Activated CD8-positive, alpha-beta memory T cell treated with anti-CD3 and anti-CD28 coated beads for 4 hours (primary cell): ENCODE measurements at places on chromosomes 5 and 9.

DNA sequence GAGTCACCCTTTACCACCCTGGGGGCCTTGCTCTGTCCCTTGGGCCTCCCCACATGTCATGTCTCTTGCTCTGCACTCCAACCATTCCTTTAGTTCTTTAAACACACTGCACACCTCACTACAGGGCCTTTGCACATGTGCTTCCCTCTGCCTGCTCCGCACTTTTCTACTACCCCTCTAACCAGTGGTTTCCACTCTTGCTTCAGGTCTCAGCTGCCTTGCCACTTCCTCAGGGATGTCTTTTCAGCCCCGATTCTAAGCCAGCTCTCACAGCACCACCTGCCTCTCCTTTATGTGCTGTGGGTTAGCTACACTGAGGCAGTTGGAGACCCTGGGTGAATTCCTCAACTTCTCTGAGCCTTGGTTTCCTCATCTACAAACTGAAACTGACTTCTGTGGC lies 34.6 kb upstream of the GABBR2 start:
- DNase-seq: no peak

GRCh38 chr5:757346-757930 lies 27.1 kb downstream of the ZDHHC11B start:
- no peak for DNase-seq

GRCh38 chr9:134054891-134055811 lies 12.7 kb downstream of the BRD3 start:
- no peak for DNase-seq

DNA sequence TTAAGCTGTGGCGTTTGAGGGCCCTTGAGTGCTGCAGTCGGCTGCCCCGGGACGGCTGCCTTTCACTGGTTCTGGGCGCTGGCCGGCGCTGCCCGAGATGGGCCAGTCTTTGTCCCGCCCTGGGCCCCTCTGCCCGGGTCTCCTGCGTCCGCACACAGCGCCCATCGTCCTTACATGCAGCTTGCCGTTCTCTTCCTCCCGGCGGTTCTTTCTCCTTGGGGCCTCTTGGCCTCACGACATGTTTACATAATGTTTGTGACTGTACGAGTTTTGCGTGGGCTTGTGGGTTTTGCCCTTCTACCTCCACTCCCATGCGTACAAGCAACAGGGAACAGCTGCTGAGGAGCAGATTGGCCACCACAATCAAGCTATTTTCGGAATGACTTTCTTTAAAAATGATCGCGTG lies 618 bp downstream of the TNPO1 start:
- peak; percentile 4 for DNase-seq

GRCh38 chr9:136615631-136616306 lies 46.9 kb upstream of the EGFL7 start:
- no peak for DNase-seq

DNA sequence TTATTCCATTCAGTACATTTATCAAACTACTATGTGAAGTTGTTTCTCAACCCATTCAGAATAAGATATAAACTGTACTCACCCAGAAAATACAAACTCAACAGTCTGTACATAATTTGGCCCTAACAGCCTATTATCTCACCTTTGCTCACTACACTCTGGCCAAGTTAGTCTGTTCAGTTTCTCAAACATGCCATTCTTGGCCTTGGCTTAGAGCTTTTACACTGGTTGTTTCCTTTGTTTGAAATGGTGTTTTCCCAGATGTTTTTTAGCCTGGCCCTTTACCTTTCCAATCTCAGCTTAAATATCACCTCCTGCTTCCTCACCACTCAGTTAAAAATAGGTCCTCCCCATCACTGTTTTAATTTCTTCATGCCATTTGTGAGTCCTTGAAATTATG lies 13.6 kb downstream of the CDC42SE2 start:
- no peak for DNase-seq

DNA sequence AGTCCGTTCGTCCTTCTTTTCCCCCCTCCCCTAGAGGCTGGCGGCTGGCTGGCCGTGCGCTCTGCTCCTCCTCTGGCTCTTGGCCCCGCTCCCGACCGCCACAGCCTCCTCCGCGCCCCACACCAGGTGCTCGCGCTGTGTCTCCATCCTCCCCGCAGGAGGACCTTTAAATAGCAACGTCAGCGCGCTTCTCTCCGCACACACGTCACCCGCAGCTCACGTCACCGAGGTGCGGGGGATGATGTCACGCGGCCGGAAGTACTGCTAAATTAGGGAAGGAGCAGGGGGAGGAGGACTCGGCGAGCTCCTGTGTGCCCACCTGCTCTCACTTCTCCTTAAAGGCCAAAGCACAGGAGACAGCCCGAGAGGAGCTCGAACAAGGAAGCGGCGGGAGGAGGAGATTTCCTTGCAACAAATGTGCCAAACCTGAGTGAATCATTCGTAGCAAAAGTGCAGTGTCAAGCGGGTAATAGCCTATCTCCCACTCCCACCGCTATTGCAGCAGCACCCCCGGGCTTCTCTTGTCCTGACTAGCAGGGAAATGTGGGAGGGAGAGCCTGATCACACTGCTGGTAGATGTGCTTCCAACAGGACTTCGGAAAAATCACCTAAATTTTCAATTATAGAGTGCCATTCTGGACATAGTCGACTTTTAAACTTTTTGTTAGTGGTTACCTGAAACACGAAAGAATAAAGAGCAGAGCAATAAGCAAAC lies 614 bp upstream of the HOMER1 start:
- peak; percentile 86 for DNase-seq

- no peak for DNase-seq
Observed at GRCh38 chr9:77943057-77943456, 88.6 kb downstream of the GNAQ start.

DNA sequence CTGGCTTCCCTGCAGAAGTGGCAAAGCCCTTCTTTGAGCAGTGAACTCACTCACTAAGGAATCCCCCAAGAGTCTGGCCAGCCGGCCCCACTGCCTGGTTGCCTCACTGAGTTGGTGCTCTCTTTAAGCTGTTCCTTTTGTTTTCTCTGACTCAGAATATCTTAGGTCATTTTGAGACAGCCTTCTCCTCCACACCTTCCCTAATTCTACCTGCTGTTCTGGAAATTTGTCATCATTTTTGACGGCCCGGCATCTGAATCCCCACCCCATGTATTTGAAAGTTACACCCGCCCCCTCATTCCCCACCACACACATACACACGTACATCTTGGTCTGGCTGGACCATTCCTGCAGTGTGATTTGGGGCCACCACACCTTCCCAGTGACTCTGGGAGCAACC lies 41.8 kb downstream of the FGF1 start:
- no peak for DNase-seq

DNA sequence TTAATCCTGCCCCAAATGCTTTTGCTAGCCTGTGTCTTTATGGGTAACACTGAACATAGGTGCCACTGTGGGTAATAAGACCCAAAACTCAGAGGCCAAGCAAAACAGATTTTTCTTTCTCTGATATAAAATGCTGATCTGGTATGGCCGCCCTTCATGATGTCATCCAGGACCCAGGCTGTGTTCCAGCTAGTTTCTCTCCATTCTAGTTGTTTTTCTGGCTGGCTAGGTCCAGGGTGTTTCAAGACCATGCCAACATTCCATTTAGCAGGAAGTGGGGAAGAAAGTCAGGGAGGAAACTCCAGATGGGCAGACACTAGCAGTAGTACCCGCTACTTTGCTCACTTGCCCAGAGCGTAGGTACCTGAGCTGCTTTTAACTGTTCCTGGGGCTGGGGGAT lies 183.9 kb upstream of the OTULINL start:
- DNase-seq: no peak

DNA sequence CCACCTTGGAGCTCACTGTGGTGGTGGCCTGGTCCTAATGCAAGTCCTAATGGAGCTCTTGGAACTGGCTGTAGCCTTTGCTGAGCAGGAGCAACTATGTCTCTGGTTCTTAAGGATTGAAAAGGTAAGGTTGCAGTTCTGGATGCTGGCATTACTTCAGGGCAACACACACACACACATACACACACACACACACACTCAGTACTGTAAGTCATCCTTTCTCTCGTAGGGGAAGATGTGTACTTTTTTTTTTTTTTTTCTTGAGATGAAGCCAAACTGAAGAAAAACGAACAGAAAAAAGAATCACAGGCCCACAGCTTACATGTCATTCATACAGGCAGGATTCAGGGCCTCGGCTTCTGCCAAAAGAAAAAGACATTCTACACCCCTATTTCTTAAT lies 81.1 kb upstream of the RPS23 start:
- DNase-seq: no peak

GRCh38 chr5:41527201-41527779 lies 16.9 kb upstream of the PLCXD3 start:
- no peak for DNase-seq

DNA sequence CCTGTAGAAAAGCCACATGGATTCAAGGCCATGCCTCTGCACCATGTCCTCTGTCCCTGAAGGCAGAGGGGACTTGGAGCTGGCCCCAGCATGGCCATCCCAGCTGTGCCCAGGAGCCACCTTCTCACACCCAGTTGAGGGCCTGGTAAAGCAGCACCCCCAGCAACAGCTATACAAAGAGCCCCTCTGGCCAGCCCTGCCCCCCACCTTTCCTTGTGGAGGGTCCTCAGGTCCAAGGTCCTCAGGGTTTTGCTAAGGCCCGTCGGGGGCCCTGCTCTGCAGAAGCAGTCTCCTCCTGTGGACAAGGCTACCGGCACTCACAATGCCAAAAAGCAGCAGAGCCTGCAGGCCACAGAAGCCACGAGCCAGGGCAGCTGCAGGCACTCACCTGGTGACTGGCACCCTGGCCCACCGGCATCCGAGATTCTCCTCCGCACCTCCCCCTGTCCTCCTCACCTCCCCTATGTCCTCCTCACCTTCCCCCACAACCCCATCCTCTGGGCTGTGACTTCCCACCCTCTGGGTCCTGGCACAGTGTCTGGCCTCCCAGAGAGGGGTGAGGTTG lies 39.9 kb upstream of the LPCAT1 start:
- DNase-seq: no peak

DNA sequence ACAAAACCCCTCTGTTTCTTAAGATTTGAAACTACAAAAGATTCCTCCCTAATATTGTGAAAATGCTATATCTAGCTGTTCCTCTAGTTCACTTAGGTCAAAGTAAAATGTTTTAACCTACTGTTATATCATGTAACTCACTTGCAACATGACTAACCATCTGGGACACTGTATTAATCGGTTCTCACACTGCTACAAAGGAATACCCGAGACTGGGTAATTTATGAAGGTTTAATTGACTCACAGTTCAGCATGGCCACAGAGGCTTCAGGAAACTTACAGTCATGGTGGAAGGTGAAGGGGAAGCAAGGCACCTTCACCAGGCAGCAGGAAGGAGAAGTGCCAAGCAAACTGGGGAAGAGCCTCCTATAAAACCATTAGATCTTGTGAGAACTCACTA lies 34.7 kb downstream of the DIMT1 start:
- no peak for DNase-seq

DNA sequence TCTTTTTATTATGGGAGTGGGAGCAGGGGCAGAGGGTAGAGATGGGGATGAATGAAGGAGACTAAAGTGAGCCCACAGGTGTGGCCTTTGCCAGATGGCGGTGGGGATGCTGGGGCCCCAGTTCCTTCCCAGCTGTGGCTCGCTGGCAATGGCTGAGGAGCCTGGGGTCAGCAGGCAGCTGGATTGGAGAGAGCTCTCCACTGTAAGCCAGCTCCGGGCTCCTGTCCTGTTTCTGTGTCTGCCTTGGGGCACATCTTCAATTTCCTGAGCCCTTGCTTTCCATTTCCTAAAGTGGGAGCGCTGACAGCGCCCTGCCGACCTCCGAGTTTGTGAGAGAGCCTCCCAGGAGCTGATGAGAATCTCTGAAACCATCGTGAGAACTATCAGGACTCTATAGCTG lies 75.6 kb upstream of the SPRY4 start:
- DNase-seq: no peak

DNA sequence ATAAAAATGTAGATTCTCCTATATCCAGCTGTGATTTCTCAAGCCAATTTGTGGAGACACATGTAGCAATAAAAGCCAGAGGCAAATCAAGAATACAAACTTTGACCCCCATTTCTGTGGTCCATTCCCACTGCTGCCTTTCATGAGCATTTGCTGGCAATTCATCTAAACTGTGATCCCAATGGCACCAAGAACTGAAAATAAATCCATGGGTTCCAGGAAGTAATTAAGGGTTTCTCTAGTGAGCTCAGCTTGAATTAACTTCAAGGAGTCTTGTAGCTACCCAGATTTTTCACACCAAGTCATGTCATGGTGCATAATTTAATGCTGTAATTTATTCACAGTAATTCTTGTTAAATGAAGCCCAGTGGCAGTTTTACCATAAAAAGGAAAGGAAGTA lies 145.0 kb upstream of the SMC2 start:
- DNase-seq: no peak

DNA sequence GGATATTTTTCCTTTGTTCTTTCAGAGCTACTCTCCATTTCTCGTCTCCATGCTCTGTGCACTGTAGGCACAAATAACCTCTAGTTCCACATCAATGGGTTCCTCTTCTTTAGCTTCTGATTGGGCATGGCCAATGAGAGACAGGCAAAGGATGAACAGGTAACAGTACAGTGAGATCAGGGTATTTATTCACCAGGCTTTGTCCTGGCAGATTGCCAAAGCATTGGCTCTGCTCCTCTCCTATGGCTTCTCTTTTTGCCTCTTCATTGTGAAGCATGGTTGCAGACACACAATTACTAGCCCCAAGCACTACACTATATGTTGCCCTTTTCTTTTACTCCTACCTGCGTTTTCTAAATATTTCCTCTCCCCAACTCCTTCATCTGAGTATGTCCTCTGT lies 215.1 kb upstream of the ARRDC3 start:
- DNase-seq: no peak

DNA sequence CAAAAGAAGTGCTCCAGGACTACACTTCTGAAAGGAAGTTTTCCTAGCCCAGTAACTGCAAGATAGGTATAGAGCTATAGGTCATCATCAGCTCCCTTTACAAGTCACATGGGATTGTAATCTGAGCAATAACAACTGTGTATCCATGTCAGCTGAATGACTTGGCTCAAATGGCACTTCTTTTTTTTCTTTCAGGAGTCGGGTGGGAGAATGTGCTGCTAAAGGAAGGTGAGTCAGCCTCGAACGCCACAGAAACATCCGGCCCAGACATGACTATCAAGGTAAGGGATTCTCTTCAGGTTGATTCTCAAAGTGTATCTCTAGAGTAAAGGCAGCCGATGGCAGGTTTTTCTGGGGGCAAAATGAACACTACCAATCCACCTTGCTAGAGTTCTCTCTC lies 192.2 kb downstream of the C9orf152 start:
- no peak for DNase-seq

DNA sequence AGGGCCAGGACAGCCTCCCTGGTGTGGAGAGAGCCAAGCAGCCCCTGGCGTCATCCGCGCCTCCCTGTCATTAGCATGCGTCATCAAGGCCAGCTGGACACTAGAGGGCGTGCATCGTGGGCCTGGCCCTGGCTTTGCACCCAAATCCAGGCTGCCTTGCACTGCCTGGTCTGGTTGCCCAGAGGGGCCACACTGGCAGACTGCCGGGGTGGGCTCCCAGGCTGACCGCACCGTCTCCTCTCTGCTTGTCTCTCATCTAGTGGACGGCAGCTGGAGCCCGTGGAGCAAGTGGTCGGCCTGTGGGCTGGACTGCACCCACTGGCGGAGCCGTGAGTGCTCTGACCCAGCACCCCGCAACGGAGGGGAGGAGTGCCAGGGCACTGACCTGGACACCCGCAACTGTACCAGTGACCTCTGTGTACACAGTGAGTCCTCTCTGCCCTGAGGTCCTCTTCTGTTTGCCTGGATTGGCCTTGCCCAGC lies 29.0 kb downstream of the HK3 start:
- DNase-seq: no peak
